ENCODE measurements at places on chromosomes 1 and 21.

- DNase-seq = no peak
Observed at GRCh38 chr21:27771938-27772483, 805.1 kb upstream of the ADAMTS5 start.

DNA sequence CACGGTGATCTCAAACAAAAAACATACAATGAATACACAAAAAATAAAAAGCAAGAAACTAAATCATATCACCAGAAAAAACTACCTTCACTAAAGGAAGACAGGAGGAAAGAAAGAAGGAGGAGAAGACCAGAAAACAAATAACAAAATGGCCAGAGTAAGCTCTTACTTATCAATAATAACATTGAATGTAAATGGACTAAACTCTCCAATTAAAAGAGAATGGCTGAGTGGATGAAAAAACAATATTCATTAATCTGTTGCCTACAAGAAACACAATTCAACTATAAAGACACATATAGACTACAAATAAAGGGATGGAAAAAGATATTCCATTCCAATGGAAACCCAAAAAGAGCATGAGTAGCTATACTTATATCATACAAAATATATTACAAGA, 27.2 kb downstream of the LRIF1 start:
- no peak for DNase-seq

- peak; percentile 78 for DNase-seq
Observed at GRCh38 chr1:92211166-92211565, 6.5 kb upstream of the C1orf146 start.

DNA sequence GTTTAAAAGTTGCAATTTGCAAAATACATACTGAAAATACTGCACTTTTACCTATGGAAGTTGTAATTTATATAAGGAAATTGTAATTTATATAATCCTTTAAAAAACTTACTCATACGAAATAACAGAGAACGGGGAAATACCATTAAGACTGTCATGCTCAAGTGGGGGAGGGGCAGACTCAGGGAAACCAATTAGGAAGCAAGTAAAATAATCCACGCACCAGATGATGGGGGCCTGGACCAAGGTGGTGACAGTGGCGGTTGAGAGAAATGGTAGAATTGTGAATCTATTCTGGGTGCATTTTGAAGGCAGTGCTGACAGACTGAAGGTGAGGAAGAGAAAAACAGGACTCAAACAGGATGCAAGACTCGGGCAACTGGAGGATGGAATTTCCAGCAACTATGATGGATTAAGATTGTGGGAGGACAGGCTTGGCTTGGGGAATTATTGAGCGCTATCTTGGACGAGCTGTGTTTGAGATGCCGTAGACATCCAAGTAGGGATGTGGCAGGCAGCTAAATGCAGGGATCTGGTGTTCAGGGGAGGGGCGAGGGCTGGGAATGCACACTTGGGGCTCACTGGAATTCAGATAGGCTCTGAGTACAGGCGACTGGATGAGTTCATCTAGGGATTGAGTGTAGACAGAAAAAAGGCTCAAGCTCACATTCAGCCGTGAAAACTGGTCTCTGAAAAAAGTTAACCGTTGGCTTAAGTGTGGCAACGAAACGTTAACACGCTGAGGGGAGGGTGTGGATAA, 977 bp downstream of the LCA5L start:
- peak; percentile 79 for DNase-seq

GRCh38 chr1:213391445-213391844, 340.4 kb downstream of the RPS6KC1 start:
- no peak for DNase-seq

All from fibroblast of skin of back (primary cell).